ENCODE measurements at places on chromosomes 12 and 14. TPM values are rescaled to one million over a fixed set of nuclear protein-coding genes. Genes with fewer than 3 reads are reported as not detected.

IL22 gene
- total RNA-seq: not detected

GRCh38 chr14:23951590-23952201, 1.9 kb upstream of the DHRS4 start:
- H3K27me3 ChIP-seq: no peaks in the 10 kb centered on the region
- no peaks in the 10 kb centered on the region for H3K36me3 ChIP-seq
- no peak overlapping the region for H3K27ac ChIP-seq

DNA sequence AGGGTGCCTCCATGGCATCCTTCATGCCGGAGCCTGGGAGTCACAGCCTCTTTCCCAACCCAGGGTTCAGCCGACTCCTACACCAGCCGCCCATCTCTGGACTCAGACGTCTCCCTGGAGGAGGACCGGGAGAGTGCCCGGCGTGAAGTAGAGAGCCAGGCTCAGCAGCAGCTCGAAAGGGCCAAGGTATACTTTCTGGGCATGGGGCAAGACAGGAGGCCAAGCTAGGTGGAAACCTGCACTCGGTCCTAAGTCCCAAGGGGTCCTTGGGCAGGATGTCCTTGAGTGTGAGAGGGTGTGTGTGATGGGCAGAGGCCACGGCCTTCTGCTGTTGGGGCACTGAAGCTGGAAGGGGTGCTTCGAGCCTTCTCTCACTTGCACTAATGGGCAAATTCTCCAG, 5.0 kb downstream of the CACNB3 start:
- H3K27me3 ChIP-seq: no peaks in the 10 kb centered on the region
- peaks cover 52% of the 10 kb centered on the region for H3K36me3 ChIP-seq
- no peak for DNase-seq
- H3K27ac ChIP-seq: no peak overlapping the region
- H3K4me3 ChIP-seq: no peak overlapping the region

GRCh38 chr12:22272335-22273151, 62.0 kb downstream of the ST8SIA1 start:
- peaks cover 2% of the 10 kb centered on the region for H3K36me3 ChIP-seq
- DNase-seq: no peak
- no peaks in the 10 kb centered on the region for H3K27me3 ChIP-seq
- no peak overlapping the region for H3K27ac ChIP-seq
- H3K4me3 ChIP-seq: no peak overlapping the region
- peaks cover 8% of the 10 kb centered on the region for H3K4me1 ChIP-seq

- peaks cover 32% of the 10 kb centered on the region for H3K36me3 ChIP-seq
- H3K4me1 ChIP-seq: no peaks in the 10 kb centered on the region
Measured at GRCh38 chr14:39160494-39160893, 9.6 kb downstream of the TRAPPC6B start.
